Right renal cortex interstitium (tissue), 3 donors: ENCODE measurements at places on chromosomes 1 and 21.

GRCh38 chr1:198677027-198677426 lies 38.2 kb downstream of the PTPRC start:
- no peak for DNase-seq

- no peak for DNase-seq
These were observed 57.9 kb upstream of the IRF2BP2 start for GRCh38 chr1:234667600-234668576.

GRCh38 chr1:226092965-226093364 lies 30.4 kb downstream of the H3-3A start:
- DNase-seq, result no peak

DNA sequence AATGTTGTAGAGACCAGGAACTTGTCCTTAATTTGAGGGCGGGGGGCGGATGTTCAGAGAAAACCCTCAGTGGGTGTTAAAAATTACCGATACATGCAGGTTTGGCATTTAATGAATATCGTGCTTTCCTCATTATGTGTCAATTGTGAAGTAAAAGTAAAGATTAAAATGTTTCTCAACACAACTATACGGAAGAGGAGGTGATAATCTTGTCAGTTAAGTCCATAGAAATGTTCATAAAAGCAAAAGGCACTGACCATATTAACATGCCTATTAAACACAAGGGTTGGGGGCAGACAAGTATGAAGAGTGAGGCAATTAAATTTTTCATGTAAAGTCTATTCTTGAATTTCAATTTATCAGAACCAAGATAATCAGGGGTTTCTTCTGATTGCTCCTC lies 1.3 kb downstream of the BRINP3 start:
- DNase-seq, result no peak

DNA sequence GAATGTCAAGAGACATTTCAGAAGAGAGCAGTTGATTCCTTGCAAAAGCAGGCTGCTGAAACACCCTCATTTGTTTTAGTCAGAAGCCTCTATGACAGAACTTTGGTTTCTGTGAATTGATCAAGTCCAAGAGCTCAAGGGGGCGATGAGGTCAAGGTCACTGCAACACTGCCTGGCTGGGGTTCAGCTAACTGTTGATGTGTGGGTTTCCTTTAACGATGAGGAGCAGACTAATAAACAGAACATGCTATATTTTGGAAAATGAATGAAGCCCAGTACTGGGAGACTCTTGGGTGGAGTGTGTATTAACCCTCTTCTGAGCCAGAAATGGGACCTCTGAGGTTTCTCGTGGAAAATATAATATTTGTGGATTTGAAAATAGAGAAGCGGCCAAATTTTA lies 109.3 kb downstream of the ZC3H11B start:
- no peak for DNase-seq
